Foreskin keratinocyte (primary cell): ENCODE measurements at places on chromosomes 12 and 14. TPM values are rescaled to one million over a fixed set of nuclear protein-coding genes. Genes with fewer than 3 reads are reported as not detected.

GRCh38 chr14:105340821-105341733, 26.5 kb downstream of the PACS2 start:
- no peak for DNase-seq

DNA sequence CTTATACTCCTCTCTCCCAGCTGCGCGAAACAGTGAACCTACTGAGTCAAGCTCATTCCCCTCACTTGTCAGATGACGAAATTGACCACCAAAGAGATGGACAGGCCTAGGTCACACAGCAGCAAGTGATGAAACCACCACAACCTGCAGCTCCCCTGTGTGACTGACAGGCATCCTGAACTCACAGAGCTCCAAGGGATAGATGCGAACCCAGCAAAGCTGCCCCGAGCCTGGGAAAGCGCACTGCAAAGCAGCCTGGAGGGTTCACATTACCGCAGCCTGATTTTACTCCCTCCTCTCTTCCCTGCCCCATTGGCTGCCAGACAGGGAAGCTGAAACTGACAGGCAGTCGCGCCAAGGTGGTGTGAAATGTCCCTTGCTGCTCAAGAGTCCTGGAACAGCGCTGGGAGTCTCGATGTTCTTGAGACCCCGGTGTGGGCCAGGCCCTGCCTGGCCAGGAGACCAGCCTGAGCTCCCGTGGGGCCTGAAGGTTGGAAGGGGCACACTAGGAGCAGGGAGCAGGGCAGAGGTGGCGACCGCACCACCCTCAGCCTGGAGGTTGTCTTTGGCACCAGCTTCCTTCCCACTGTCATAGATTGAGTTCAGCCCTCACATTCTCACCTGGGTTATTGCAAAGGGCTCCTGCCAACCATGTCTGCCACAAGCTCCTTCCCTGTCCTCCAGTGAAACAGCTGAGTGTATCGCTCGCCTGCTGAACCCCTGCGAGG, 36.3 kb downstream of the SNRNP35 start:
- DNase-seq, result no peak

- no peak for DNase-seq
Observed at GRCh38 chr12:93441081-93441616, 598 bp downstream of the UBE2N start.

DNA sequence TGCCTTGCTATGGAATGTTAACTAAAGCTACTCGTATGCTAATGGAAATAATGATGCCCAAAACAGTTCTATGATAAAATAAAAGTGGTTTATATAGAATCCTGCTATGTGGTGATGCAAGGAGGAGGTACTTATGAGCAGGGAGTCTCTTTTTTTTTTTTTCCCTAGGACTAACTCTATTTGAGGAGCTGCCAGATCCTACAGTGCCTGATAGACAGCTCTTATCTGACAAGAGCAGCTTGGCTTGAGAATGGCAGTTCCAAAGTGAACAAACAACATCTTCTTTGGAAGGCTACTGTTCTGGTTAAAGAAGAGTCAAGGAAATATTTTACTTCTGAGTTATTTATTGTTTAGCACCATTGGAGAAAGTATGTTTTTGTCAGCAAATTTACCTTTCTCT, 10.2 kb upstream of the ACSM4 start:
- no peak for DNase-seq

RALGAPA1 gene
- 15.5 and 15.9 TPM in 2 replicates for total RNA-seq

GRCh38 chr12:113220593-113221180, 577 bp upstream of the TPCN1 start:
- DNase-seq, result no peak

- DNase-seq, result no peak
Observed at GRCh38 chr12:99133401-99133800, 488.3 kb downstream of the APAF1 start.

GRCh38 chr14:68655911-68656316, 137.0 kb downstream of the ZFP36L1 start:
- no peak for DNase-seq

GRCh38 chr14:85366226-85366625, 163.7 kb upstream of the FLRT2 start:
- no peak for DNase-seq

- DNase-seq, result no peak
Observed at GRCh38 chr12:121990692-121991603, 30.7 kb upstream of the BCL7A start.
